ENCODE measurements at places on chromosomes 6 and 20. TPM values are rescaled to one million over a fixed set of nuclear protein-coding genes. Genes with fewer than 3 reads are reported as not detected.

The IPCEF1 gene
- 1.0 TPM for total RNA-seq

The C6orf141 gene
- total RNA-seq: 1.2 TPM

The PAK5 gene
- total RNA-seq: not detected

The CD109 gene
- total RNA-seq: 23.1 TPM

The ADGRB3 gene
- 3.4 TPM for total RNA-seq

The DEFB124 gene
- total RNA-seq: not detected

The PTP4A1 gene
- 57.7 TPM for total RNA-seq

The COL12A1 gene
- 33.3 TPM for total RNA-seq

GRCh38 chr6:118354641-118355040, 193.5 kb upstream of the PLN start:
- no peak for DNase-seq
- no peak overlapping the region for H3K27ac ChIP-seq
- no peaks in the 10 kb centered on the region for H3K27me3 ChIP-seq
- H3K4me1 ChIP-seq: no peaks in the 10 kb centered on the region
- no peaks in the 10 kb centered on the region for H3K36me3 ChIP-seq

- no peaks in the 10 kb centered on the region for H3K27me3 ChIP-seq
- H3K27ac ChIP-seq: no peak overlapping the region
- DNase-seq: peak; percentile 66
These were observed 77.8 kb downstream of the ISM1 start for GRCh38 chr20:13298692-13299373.

DNA sequence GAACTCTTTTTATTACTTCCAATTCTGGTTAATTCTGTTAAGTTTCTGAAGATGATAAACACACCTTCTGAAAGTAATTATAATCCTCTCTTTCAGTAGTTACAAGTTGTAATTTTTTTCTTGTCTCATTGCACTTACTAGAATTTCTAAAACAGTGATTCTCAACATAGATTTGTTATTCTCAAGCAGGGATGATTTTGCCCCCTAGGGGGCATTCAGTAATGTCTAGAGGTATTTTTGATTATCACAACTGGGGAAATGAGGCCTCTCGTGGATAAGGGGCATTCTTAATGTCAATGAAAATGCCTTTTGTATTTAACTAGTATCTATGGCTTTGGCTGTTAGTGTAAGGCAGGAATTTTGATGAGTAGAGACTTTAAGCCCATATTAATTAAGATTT, 39.4 kb upstream of the MAFB start:
- no peaks in the 10 kb centered on the region for H3K4me1 ChIP-seq
- no peaks in the 10 kb centered on the region for H3K27me3 ChIP-seq
- H3K27ac ChIP-seq: no peak overlapping the region
- H3K4me3 ChIP-seq: no peak overlapping the region

DNA sequence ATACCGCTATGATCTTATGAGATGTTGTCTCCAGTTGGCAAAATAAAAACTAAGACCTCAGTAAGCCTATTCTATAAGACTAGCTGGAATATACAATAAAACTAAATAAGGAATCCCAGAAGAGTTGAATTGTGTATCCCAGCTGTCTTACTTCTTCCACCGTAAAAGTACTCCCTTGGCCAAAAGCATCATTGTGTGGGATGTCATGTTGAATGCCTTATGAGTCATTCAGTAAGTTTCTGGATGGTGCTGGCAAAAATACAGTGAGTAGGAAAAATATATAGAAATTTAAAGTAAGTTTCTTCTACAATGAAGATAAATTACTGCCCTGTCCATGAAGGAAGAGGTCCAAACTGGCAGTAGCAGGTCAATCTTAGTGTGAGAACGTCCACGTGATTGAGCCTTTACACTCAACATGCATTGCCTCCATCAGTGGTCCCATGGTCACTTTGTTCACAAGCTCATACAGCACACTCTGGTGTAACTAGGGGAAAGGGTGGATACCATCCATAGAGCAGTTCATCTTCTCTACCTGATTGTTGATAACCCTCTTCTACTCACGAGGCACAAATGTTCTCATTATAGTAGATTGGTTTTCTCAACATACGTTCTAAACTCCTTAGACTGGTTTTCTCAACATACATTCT, 13.7 kb upstream of the ZNF318 start:
- no peaks in the 10 kb centered on the region for H3K36me3 ChIP-seq
- no peaks in the 10 kb centered on the region for H3K4me1 ChIP-seq
- no peak overlapping the region for H3K4me3 ChIP-seq

- H3K36me3 ChIP-seq: no peaks in the 10 kb centered on the region
- no peaks in the 10 kb centered on the region for H3K27me3 ChIP-seq
- H3K4me3 ChIP-seq: peak within 1 kb of the TSS; percentile 84
- peak within 1 kb of the TSS; percentile 97 for H3K27ac ChIP-seq
These were observed at the start of gene QKI for GRCh38 chr6:163414117-163414945. Gene QKI, plus strand, starts transcription at chr6:163414718. Its CDS starts 476 bp downstream, at chr6:163415194.

- H3K27me3 ChIP-seq: no peaks in the 10 kb centered on the region
- H3K27ac ChIP-seq: no peak overlapping the region
- no peak overlapping the region for H3K4me3 ChIP-seq
- no peaks in the 10 kb centered on the region for H3K4me1 ChIP-seq
- no peaks in the 10 kb centered on the region for H3K36me3 ChIP-seq
These were observed 34.6 kb upstream of the SPACA1 start for GRCh38 chr6:88013015-88013414.

- no peak overlapping the region for H3K27ac ChIP-seq
- DNase-seq: no peak
- H3K36me3 ChIP-seq: no peaks in the 10 kb centered on the region
- H3K4me1 ChIP-seq: no peaks in the 10 kb centered on the region
These were observed 248.0 kb downstream of the CDH26 start for GRCh38 chr20:60206259-60206658.

GRCh38 chr20:38471245-38471644, 1.4 kb upstream of the RALGAPB start:
- H3K27me3 ChIP-seq: no peaks in the 10 kb centered on the region
- no peak overlapping the region for H3K4me3 ChIP-seq
- no peak for DNase-seq
- peaks cover 19% of the 10 kb centered on the region for H3K4me1 ChIP-seq
- H3K36me3 ChIP-seq: no peaks in the 10 kb centered on the region
- H3K27ac ChIP-seq: peak overlapping the region; percentile 97

DNA sequence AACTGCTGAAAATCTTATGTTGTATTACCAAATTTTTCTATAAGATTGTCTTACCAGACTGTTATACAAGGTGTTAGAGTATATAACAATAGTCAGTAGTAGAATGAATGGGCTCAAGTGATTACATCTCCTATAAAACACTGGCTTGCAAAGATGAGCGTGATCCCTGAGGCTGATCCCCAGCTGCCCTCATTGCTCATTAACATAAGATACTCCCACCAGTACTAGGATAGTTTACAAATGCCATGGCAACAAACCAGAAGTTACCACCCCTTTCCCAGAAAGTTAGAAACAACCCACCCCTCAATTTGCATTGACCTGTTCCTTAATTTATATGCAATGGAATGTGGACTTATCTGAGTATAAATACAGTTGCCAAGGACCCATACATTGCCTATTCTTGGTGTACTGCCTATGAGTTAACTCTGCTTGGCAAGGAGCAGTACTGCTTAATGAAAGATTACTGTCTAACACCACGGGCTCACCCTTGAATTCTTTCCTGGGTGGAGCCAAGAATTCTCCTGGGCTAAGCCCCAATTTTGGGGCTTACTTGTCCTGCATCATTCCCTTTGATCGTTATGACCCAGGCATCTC, 252.8 kb upstream of the CHD6 start:
- DNase-seq: no peak
- H3K27ac ChIP-seq: no peak overlapping the region
- no peak overlapping the region for H3K4me3 ChIP-seq
- no peaks in the 10 kb centered on the region for H3K36me3 ChIP-seq
- H3K27me3 ChIP-seq: no peaks in the 10 kb centered on the region

DNA sequence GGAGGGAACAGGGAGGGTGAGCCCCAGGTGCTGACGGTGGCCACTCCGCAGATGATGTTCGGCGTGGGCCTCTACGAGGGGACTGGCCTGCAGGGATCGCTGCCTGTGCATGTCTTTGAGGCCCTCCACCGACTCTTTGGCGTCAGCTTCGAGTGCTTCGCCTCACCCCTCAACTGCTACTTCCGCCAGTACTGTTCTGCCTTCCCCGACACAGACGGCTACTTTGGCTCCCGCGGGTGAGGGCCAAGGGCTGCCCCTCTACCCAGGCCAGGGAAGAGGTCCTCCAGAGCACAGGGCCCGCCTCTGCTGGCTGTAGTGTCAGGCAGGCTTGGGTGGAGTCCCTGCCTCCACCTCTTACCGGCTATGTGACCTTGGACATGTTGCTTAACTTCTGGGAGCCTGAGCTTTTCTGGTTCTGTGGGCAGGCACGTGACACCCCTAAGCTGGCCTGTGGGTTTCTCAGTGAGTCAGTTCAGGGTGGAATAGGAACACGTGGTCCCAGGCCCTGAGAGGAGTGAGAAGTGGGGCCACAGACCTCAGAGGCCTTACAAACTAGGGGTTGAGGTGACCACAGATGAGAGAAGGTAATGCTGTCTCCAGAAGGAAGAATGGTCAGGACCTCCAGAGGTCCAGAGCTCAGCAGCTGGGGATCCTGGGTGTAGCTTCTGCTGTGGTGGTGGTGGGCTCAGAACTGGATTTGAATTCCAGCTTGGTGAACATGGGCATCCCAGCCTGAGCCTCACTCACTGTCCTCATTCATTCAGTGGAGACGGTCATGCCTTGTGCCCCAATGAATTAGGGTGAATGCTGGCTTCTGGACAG, 11.9 kb downstream of the PCIF1 start:
- H3K27ac ChIP-seq: peak overlapping the region; percentile 54
- DNase-seq: peak; percentile 86
- H3K4me3 ChIP-seq: no peak overlapping the region
- H3K36me3 ChIP-seq: peaks cover 55% of the 10 kb centered on the region

- H3K4me1 ChIP-seq: no peaks in the 10 kb centered on the region
- H3K27me3 ChIP-seq: no peaks in the 10 kb centered on the region
- H3K27ac ChIP-seq: no peak overlapping the region
- DNase-seq: no peak
These were observed 26.8 kb upstream of the FAM184A start for GRCh38 chr6:119105282-119105681.

DNA sequence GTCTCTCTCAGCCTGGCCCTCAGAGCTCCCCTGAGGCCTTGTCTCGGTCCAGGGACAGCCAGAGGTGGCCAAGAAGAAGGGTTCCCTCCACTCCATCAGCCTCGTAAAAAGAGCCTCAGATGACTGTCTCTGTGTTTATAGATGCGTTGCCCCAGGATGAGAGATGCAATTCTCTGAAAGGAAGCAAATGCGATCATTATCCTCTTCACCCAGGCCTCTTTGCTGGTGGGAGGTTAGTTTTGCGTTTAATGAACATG, 90.4 kb downstream of the YTHDF1 start:
- H3K4me1 ChIP-seq: no peaks in the 10 kb centered on the region
- H3K27me3 ChIP-seq: peaks cover 3% of the 10 kb centered on the region
- H3K27ac ChIP-seq: no peak overlapping the region

GRCh38 chr20:54075322-54075721, 4.9 kb upstream of the BCAS1 start:
- no peak for DNase-seq
- no peaks in the 10 kb centered on the region for H3K4me1 ChIP-seq
- no peaks in the 10 kb centered on the region for H3K27me3 ChIP-seq

DNA sequence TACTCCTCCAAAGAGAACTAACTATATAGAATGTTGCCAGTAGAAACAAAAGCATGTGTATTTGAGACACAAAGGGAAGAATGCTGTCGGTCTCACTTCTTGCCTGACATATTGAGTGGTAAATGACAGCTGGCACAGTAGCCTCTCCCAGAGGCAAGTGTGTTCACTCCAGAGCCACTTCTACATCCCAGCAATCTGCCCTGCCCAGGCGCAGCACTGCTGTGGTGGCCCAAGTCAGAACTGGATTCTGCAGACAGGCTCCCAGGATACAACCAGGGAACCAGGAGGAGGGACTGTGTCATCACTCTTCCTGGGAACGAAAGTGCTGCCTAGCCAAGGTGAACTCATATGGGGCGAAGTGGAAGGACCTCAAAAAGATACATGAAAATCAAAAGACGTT, 103.2 kb upstream of the ARMC2 start:
- no peak for DNase-seq
- no peak overlapping the region for H3K27ac ChIP-seq
- H3K27me3 ChIP-seq: no peaks in the 10 kb centered on the region
- H3K36me3 ChIP-seq: no peaks in the 10 kb centered on the region

- H3K27ac ChIP-seq: peak overlapping the region; percentile 74
- H3K4me3 ChIP-seq: peak overlapping the region; percentile 43
- H3K4me1 ChIP-seq: peaks cover 11% of the 10 kb centered on the region
- H3K36me3 ChIP-seq: no peaks in the 10 kb centered on the region
- DNase-seq: no peak
These were observed 20.7 kb upstream of the RREB1 start for GRCh38 chr6:7087066-7087465.

- H3K27me3 ChIP-seq: no peaks in the 10 kb centered on the region
- H3K27ac ChIP-seq: no peak overlapping the region
- no peak overlapping the region for H3K4me3 ChIP-seq
- peak; percentile 27 for DNase-seq
These were observed 9.7 kb downstream of the BACH2 start for GRCh38 chr6:90286884-90287488.

DNA sequence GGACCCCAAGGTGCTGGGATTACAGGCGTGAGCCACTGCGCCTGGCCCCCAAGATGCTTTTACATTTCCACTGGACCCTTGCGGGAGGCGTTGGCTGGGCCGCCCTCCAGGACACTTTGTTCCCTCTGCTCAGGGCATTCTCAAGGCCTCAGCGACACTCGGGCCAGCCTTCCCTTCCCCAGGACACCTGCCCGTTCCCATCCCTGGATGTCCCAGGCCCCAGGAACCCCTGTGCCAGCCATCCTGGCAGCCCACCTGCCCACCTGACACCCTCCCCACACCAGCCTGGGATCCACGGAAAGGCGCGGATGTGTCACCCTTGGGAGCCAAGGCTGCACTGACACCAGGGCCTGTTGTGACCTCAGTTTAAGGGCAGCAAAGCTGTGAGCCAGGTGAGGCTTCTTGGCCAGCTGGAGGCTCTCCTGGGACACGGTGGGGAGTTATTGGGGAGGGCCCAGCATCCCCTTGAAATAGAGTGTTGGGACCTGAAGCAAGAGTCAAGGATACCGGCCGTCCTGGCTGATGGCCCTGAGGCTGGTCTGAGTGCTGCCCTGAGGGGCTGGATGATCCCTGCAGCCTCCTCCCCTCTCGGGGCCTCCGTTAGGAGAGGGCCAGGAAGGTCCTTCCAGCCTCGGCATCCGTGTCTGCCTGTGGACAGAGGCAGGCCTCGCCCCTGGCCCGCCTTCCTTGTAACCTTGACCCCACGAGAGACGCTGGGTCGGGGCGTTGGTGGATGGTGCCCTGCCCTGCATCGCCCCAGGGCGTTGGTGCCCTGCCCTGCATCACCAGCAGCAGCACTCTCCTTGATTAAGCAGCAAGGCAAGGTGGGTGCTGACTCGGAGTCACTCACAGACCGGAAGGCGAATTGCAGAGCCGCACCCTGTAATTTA, 84.2 kb upstream of the BHLHE23 start:
- no peak overlapping the region for H3K4me3 ChIP-seq
- H3K36me3 ChIP-seq: no peaks in the 10 kb centered on the region
- no peaks in the 10 kb centered on the region for H3K27me3 ChIP-seq
- H3K27ac ChIP-seq: no peak overlapping the region
- no peak for DNase-seq

- no peaks in the 10 kb centered on the region for H3K36me3 ChIP-seq
- H3K4me3 ChIP-seq: no peak overlapping the region
- H3K4me1 ChIP-seq: no peaks in the 10 kb centered on the region
- no peak for DNase-seq
- no peak overlapping the region for H3K27ac ChIP-seq
These were observed 41.5 kb downstream of the MYB start for GRCh38 chr6:135222623-135223022.

All from upper lobe of left lung (tissue), 6 donors.